ENCODE measurements at places on chromosomes 12 and 14.

DNA sequence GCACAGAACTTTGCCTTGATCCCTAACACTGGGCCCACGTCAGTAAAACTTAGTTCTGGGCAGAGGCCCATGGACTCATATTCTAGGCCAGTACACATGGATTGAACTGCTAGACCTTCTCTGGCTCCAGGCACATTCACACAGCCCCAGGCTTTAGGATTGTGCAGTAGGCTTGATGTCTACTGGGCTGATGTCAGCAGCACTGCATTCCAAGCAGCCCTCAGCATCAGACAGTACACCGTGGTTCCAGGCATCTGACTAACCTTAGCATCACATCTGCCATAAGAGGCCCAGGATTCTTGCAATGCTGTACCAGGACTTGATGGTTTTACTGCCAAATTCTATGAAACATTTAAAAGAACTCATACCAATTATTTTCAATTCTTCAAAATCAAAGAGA, 301.9 kb downstream of the CCER1 start:
- H3K4me1 ChIP-seq = no peaks in the 10 kb centered on the region
- no peak overlapping the region for H3K27ac ChIP-seq
- H3K4me3 ChIP-seq = no peak overlapping the region
- DNase-seq = no peak
- H3K27me3 ChIP-seq = no peaks in the 10 kb centered on the region

DNA sequence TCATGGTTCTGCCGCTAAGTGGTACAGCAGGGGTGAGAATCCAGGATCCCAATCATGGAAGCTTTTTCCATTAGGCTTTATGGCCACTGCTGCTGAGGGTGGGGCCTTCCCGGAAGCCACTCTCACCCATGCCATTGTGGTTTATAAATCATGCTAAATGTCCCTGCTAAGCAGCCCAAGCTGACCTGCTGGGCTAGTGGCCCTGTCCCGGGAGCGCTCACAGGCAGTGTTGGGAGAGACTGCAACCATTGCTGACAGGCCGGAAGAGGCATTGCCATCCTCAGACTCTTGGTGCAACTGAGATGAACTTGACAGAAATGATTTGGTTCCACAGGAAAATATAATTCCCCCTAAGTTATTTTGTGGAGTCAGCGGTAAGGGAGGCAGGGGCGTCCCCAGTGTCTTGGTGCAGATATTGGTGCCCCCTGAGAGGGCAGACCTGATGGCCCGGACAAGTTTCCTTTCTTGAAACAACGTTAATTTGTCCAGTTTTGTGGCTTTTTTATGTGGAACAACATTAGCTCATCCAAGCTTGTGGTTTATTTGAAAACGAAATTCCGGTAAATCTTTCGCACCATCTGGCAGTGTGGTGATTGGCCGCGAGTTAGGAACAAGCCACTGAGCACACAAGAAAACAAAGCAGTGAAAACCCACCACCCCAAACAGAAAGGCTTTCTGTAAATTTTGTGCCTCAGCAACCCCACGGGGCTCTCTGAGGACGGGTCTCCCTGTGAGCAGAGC, 82.3 kb downstream of the SSPN start:
- no peak for DNase-seq
- H3K27me3 ChIP-seq = no peaks in the 10 kb centered on the region
- no peaks in the 10 kb centered on the region for H3K36me3 ChIP-seq
- H3K4me3 ChIP-seq = no peak overlapping the region
- no peak overlapping the region for H3K27ac ChIP-seq
- H3K4me1 ChIP-seq = peaks cover 14% of the 10 kb centered on the region

DNA sequence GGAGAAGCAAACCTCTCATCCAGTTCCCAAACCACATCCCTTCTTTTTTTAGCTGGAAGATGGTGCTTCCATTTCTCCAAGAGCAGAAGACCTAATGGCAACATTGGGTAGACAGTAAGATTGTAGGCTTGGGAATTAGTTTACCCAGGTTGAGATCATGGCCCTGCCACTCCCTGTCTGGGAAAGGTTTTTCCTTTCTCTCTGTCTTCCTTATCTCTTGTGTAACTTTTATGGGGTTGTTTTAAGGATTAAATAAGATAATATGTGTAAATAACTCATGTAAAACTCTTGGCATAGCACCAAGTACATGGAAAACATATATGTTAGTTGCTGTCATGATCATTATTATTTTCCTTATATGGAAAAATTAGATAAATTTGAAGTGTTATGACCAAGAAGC, 23.2 kb upstream of the PSMA6 start:
- no peak overlapping the region for H3K4me3 ChIP-seq
- no peak overlapping the region for H3K27ac ChIP-seq
- DNase-seq = no peak
- H3K4me1 ChIP-seq = no peaks in the 10 kb centered on the region

DNA sequence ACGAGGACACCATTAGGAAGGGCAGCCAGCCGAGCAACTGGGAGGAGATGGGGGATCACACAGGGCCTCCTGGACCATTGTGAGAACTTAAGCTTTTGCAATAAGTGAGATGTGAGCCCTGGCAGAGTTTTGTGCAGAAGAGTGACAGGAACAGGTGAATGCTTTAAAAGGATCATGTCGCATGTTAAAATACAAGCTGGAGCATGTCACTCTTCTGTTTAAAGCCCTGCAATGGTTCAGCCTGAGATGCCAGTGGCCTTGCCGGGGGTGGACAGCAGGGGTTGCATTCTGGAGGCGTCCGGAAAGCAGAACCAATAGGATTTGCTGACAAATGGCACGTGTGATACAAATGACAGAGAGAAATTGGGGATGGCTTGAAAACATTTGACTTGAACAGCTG, 137.5 kb upstream of the RFLNA start:
- no peak overlapping the region for H3K4me3 ChIP-seq
- no peaks in the 10 kb centered on the region for H3K4me1 ChIP-seq
- no peak overlapping the region for H3K27ac ChIP-seq
- DNase-seq = no peak
- H3K36me3 ChIP-seq = no peaks in the 10 kb centered on the region

- H3K4me1 ChIP-seq = peaks cover 79% of the 10 kb centered on the region
- H3K4me3 ChIP-seq = no peak overlapping the region
- DNase-seq = no peak
- peak overlapping the region; percentile 11 for H3K27ac ChIP-seq
- H3K36me3 ChIP-seq = peaks cover 42% of the 10 kb centered on the region
Measured at GRCh38 chr14:72523424-72524294, 370.2 kb downstream of the DPF3 start.

DNA sequence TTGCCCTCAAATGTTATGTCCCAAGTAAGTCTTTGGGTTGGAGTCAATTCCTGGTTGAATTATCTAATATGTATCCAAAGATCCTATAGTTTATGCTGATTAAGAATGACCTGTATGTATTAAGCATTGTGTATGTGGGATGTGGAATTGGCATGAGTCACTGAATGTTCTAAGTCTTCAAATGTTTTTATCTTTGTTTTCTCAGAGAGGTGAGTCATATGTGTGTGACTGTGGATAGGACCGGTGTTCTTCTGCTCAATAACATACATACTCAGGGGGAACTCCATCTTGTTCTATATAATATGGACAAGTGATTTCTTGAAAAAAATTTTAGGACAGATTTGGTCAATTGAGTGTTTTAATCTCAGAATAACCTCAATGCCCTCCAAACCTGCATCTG, 57.9 kb downstream of the NAV3 start:
- DNase-seq = no peak
- H3K27ac ChIP-seq = no peak overlapping the region
- no peaks in the 10 kb centered on the region for H3K4me1 ChIP-seq
- no peaks in the 10 kb centered on the region for H3K27me3 ChIP-seq
- H3K4me3 ChIP-seq = no peak overlapping the region

- H3K27ac ChIP-seq = no peak overlapping the region
- H3K27me3 ChIP-seq = no peaks in the 10 kb centered on the region
- no peaks in the 10 kb centered on the region for H3K4me1 ChIP-seq
- H3K36me3 ChIP-seq = no peaks in the 10 kb centered on the region
Measured at GRCh38 chr12:130127912-130128789, 34.1 kb upstream of the FZD10 start.

GRCh38 chr12:83461336-83461935, 774.7 kb downstream of the TMTC2 start:
- H3K4me3 ChIP-seq = no peak overlapping the region
- no peak for DNase-seq
- H3K4me1 ChIP-seq = no peaks in the 10 kb centered on the region
- no peak overlapping the region for H3K27ac ChIP-seq
- no peaks in the 10 kb centered on the region for H3K36me3 ChIP-seq
- no peaks in the 10 kb centered on the region for H3K27me3 ChIP-seq

GRCh38 chr12:26987634-26988424, 26.4 kb downstream of the TM7SF3 start:
- peaks cover 51% of the 10 kb centered on the region for H3K36me3 ChIP-seq
- H3K4me1 ChIP-seq = peaks cover 4% of the 10 kb centered on the region
- no peak overlapping the region for H3K27ac ChIP-seq
- H3K27me3 ChIP-seq = no peaks in the 10 kb centered on the region
- H3K4me3 ChIP-seq = no peak overlapping the region

DNA sequence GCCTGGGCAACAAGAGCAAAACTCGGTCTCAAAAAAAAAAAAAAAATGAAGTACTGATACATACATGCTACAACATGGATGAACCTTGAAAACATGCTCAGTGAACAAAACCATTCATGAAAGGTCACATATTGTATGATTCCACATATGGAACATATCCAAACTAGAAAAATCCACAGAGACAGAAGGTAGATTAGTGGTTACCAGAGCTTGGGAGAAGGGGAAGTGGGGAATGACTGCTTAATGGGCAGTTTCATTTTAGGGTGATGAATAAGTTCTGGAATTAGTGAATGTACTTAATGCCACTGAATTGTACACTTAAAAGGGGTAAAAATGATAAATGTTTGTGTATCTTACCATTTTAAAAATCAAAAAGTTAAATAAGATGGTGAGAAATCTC, 2.7 kb downstream of the ITGB7 start:
- peaks cover 80% of the 10 kb centered on the region for H3K4me1 ChIP-seq
- peaks cover 67% of the 10 kb centered on the region for H3K36me3 ChIP-seq
- H3K27me3 ChIP-seq = no peaks in the 10 kb centered on the region
- no peak for DNase-seq
- H3K27ac ChIP-seq = no peak overlapping the region

DNA sequence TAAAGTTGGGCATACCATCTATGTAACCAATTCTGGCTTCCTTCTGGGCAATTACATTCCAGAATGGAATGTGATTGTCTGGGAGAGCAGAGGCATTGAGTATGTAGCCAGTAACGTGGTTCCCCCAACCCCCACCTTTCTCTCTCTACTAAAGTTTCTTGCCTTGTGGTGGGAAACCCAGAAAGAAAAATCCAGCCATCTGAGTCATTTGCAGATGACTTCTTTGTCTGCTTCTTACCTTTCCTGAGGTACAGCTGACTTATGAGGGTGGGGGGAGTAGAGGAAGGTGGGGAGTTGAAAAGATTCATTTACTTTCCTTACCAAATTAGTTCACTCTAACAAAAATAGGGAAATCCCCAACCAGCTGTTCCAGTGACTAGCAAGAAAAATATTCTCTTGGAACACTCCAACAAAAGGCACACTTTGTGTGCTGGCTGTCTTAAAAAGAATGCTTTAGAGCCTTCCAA, 112.1 kb upstream of the FRMD6 start:
- no peak for DNase-seq
- H3K4me1 ChIP-seq = peaks cover 3% of the 10 kb centered on the region
- no peak overlapping the region for H3K27ac ChIP-seq
- H3K27me3 ChIP-seq = peaks cover 11% of the 10 kb centered on the region
- H3K4me3 ChIP-seq = no peak overlapping the region
- H3K36me3 ChIP-seq = no peaks in the 10 kb centered on the region

DNA sequence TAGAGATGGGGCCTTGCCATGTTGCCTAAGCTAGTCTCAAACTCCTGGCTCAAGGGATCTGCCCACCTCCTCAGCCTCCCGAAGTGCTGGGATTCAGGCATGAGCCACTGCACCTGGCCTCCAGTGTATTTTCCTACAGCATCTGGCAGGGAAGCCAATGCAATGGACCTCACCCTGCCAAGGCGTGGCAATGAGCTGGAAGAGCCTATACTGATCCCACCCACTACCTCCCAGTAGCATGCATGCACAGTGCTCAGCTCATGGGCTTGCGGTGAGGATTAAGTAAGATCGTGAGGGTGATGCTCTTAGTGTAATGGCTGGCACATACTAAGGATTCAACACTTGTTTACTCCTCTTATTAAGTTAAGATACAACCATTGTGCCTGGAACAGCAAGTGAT, 69.7 kb downstream of the PHLDA1 start:
- no peak for DNase-seq
- H3K4me3 ChIP-seq = no peak overlapping the region
- peaks cover 36% of the 10 kb centered on the region for H3K4me1 ChIP-seq
- no peaks in the 10 kb centered on the region for H3K36me3 ChIP-seq
- H3K27ac ChIP-seq = no peak overlapping the region

DNA sequence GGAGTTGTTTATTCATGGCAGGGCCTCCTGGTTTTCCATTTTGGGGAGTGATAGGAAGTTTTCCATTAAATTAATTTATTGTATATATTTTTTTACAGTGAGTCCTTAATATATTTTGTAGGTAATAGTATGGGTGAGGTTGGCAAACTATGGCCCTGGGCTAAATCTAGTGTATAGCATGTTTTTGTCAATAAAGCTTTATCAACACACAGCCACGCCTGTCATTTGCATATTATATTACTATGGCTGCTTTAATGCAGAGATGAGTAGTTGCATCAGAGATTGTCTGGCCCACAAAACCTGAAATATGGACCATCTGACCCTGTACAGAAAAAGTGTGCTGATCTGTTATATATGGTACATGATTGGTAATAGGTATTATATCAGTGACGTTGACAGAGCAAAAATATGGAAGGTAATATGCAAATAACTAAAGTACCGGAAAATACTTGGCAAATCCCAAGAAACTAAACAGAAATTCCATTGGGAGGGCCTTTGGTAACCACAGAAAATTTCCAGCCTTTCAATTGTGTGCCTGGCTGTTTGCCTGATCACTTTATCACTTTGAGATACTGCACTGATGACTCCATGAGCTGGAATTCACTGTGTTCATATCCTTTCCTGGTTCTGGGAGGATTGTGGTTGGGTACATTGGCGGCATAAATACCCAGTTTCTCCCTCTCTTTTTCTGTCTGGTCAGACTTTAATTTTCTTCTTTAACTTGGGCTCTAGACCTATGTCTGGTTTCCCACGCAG, 61.7 kb upstream of the RFLNA start:
- H3K36me3 ChIP-seq = no peaks in the 10 kb centered on the region
- DNase-seq = no peak
- no peak overlapping the region for H3K4me3 ChIP-seq
- peaks cover 7% of the 10 kb centered on the region for H3K27me3 ChIP-seq
- H3K4me1 ChIP-seq = peaks cover 9% of the 10 kb centered on the region
- H3K27ac ChIP-seq = no peak overlapping the region

- H3K4me3 ChIP-seq = no peak overlapping the region
- DNase-seq = no peak
- no peaks in the 10 kb centered on the region for H3K4me1 ChIP-seq
- H3K36me3 ChIP-seq = no peaks in the 10 kb centered on the region
- no peak overlapping the region for H3K27ac ChIP-seq
Measured at GRCh38 chr12:82593143-82593542, 93.6 kb upstream of the TMTC2 start.

All from activated CD8-positive, alpha-beta T cell treated with anti-CD3 and anti-CD28 coated beads, Interleukin-2, amount 10 ng/mL, durations not matched to agents 7 days and 5 days (primary cell).